ENCODE measurements at places on chromosomes 13 and 19.

DNA sequence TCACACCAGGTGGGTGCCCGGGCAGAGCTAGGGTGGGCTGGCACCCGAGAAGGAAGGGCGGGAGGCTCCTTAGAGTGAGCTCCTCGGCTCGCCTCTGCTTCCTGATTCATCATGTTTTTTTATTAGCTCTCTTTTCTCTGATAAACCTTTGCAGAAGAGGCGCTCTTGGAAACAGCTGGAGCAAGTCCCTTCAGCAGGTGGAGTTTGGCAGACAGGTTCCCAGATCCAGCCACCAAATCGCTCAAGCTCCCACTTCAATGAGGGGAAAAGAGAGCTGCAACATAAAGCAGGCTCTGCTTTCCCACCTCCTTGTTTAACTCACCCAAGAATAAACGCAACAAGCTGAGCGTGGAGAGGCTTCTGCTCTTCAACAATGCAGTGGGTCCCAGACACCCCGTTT, 244.8 kb downstream of the TSHZ3 start:
- no peak for DNase-seq

DNA sequence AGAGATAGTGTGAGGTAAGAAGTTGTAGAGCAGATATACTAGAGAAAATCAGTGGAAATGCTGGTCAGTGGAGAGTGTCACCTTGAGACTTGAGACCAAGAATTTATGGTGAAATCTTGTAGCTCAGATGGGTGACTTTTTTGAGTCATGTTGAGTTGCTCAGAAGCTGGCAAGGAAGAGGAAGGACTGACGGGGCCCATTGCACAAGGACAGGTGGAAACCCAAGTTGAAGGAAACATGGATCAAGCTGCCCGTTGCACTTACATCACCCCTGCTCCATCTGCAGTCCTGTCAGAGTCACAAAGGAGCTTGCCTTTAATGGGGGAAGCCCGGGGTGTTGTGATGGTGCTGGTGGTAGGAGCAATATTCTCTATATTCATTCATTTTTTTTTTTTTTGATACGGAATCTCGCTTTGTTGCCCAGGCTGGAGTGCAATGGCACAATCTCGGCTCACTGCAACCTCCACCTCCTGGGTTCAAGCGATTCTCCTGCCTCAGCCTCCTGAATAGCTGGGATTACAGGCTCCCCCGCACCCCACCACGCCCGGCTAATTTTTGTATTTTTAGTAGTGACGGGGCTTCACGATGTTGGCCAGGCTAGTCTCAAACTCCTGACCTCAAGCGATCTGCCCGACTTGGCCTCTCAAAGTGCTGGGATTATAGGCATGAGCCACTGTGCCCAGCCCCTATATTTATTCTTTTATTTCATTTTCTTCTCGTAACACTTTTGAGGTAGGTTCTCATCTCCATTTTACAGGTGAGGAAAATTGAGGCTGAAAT, 27.4 kb downstream of the UBAC2 start:
- DNase-seq = no peak

DNA sequence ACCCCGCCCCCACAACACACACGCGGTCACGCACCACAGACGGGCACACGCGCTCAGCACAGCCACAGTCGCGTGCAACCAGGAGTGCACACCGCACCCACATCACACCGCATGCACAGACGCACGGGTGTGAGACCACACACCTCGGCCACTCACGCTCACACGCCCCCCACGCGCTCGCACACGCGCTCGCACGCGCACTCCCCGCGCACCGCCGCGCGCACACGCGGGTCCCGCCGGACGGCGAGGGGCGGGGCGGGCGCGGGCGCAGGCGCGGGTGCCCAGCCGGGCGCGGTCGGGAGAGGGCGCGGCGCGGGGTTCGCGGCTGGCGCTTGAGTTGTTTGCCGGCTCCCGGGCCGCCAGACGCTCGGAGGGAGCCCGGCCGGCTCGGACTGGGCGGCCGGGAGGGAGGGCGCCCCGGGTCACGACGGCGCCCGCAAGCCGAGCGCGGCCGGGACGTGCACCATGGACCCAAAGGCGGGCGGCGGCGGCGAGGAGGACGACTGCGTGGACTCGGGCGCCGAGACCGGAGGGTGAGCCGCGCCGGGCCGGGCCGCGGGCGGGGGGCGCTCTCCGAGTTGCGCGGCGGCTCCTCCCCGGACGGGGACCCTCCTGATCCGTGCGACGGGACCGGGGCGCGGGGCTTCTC, at the start of gene FAM124A:
Gene FAM124A (plus strand): TSS at position 362 of the 649 bp plus-strand sequence. CDS start 104 bp downstream, at position 466.
- DNase-seq = no peak

GRCh38 chr13:30580852-30581502, 36.7 kb upstream of the USPL1 start:
- DNase-seq = peak; percentile 50

GRCh38 chr19:13622766-13623715, 116.8 kb upstream of the CACNA1A start:
- no peak for DNase-seq

DNA sequence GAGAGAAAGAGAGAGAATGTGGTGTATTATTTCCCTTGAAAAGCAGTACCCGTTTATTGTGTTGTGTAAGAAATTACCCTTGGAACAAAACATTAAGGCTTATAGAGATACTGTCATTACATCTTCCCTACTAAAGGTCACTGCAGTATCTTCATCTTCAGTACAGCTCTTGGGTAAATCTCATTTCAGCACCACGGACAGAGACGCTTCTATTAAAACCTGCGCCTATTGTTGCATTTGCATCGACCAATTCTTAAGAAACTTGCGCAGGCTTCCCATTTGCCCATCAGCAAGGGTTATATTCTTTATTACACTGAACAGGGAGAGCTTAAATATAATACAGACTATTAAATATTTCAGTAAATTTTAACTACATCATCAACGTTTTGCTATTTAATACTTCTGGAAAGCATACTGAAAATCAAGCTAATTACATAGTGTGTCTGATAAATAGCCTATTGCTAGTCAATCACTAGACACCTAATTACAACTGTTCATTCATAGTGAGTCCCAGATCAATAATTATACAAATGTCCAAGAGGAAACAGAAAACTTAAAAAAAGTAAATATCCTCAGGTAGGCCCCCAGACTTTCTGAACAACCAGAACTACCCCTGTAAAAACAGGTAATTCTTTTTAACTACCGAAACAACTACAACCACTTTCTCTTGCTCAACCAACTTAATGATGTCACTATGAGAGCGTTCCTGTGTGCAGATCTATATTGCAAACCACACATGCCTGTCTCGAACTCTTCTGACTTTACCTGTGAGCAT, 350.6 kb downstream of the LIG4 start:
- DNase-seq = no peak

GRCh38 chr19:14164082-14164481, 27.7 kb upstream of the ASF1B start:
- no peak for DNase-seq

GRCh38 chr19:5075597-5075996, 106.7 kb downstream of the KDM4B start:
- no peak for DNase-seq

GRCh38 chr13:46554951-46555350, 2.0 kb downstream of the LRCH1 start:
- no peak for DNase-seq

DNA sequence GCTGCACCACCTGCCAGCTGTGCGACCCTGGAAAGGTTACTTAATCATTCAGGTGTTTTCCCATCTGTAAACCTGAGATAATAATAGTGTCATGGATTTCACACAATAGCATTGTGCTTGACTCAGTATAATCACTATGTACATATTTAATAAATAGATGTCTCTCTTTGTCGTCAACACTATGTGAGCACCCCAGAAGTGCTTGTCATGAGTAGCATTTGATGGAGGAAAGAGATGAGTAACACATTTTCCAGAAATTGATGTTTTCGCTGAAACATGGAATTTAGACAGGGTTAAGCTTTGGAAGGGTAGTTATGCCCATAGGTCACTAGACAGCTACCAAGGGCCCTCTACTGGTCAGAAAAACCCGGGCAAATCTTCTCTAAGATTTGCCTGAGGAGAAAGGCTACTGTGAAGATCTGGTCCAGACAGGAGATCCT, 9.5 kb upstream of the MBNL2 start:
- no peak for DNase-seq

DNA sequence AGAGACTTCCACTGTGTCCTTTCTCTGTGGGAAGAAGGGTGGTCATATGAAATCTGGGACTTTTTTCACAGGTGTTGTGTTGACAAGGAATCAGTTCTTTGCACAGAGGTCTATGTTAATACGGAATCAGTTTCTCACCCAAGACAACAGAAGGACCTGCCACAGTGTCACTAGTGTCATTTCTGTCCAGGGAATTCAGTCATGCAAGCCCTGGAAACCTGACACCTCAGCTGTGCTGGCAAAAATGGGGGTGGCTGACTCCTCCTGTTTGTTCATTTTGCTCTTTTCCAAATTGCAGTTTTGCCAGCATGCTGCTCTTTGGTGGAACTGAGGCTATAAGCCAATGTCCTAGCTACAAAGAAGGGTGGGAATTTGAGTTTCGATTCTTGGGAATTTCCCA, 49.8 kb upstream of the ESD start:
- DNase-seq = no peak

GRCh38 chr13:59776924-59777690, 386.6 kb downstream of the DIAPH3 start:
- DNase-seq = peak; percentile 10

DNA sequence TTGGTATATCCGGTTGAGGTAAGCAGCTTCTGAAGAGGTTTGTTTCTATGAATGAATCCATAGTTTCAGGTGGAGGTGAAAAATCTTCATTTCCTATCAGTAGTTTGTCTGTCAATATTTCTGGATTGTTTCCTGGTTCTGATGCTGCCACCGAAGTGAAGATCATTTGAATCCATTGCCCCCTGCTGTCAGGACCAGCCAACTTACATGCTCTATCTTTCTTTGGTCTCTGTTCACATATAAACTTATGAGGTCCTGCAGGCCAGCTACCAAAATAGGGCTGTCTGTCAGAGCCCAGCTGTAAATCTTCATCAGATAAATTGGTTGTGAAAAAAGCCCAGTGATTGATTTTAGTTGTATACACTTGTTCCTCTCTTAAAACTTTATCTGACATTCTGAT, 15.2 kb upstream of the N4BP2L1 start:
- DNase-seq = no peak

DNA sequence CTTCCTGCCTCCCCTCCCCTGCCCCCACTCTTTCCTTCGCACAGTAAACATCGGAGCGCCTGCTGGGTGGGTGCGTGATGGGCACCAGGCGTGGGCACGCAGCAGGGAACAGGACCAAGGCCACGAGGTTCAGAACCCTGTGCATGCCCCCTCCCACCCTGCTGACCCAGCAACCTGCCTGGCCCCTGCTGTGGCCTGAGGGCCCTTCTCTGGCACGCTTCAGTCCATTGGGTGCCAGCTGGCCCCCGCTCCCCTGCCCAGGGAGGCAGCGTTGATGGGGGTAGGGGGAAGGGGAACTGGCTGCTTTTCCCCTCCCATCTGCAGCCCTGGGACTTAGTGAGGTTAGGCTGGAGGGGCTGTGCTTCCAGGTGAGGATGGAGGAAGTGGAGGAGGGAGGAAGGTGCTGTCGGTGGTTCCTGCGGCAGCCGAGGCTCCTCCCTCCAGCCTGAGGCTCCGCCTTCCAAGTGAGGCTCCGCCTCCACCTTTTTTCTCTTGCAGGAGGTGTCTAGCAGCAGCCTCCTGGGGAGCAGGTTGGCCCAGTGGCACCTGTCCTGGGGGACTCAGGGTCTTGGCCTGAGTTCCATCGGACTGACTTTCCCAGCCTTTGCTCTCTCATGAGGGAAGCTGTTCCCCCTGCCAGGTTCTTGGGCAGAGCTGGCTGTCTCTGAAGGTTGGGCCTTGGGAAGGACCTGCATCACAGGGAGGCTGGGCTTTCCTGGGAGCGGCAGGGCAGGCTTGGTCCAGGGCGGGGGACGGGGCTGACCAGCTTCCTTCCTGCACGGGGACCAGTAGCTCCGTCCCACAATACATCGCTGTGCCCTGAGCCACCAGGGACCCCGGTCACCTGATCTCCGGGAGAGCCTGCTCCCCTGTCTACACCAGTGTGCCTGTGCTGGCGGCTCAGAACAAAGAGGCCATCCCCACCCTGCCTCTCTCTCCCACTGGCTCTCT, 7.3 kb downstream of the PIAS4 start:
- no peak for DNase-seq

GRCh38 chr19:18464646-18465045, 26.7 kb upstream of the ISYNA1 start:
- peak; percentile 94 for DNase-seq

DNA sequence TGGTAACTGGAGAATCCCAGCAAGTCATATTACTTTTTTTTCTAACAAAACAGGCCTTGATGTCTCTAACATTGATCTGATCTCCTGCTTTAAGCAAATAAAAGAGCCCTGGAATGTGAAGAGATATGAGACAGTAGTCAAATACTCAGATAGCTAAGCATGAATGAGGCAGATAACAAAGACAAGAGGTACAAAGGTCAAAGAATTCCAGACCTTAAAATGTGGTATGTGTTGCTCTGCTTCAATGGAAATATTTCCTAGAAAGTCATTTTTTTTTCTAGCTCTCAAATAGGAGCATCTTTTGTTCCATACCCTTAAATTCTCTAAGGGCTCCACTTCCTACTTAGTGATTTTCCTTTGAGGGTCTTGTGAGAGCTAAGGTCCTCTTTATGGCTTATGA, 54.6 kb downstream of the ZNF254 start:
- DNase-seq = no peak

DNA sequence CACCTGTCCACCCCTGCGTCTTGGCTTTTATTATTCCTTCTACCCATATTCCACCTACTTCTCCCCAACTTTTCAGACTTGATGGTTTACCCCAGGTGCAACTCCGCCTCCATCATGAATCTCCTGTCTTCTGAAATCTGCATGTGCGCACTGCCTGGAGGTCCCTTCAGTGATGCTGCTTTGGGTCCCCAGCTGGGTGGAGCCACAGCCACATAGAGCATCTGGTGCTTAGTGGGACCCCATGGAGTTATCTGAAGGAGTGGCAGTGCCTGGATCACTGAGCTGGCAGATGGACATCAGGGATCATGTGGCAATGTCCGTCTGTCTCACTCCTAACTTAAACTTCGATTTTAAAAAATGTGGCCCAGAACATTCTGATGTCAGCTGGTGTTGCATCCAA, 13.5 kb downstream of the ZNF536 start:
- no peak for DNase-seq

DNA sequence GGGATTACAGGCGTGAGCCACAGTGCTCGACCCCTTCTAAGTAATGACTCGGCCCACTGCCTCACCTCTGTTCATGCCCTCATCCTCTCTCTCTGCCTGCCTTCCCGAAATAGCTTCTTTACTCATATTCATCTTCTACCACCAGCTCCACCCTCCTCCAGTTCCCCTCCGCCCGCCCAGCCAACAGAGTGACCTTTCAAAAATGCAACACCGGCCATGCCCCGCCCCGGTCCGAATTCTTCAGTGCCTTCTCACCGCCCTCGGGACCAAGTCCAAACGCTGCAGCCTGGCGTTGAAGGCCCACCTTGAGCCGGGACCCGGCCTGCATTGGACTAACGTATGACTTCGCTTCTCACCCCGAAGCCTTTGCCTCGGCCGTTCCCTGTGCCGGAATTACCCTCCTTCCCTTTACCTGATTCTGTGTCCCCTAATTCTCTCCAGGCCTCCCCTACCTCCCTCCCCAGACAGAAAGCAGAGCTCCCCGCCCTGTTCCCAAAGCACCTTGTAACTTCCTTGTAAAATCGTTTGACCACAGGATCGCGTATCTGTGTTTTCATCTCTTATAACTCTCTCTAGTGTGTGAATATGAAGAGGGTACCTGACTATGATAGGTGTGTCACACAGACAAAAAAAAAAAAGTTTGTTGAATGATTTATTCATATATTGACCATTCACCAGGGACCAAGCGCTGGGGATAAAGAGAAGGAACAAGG, 8.1 kb upstream of the MUC16 start:
- no peak for DNase-seq

- no peak for DNase-seq
Observed at GRCh38 chr19:6489278-6490061, 7.9 kb upstream of the DENND1C start.

All from retinal pigment epithelial cell (primary cell).